ENCODE measurements at places on chromosomes 5 and 9.

GRCh38 chr5:177425801-177426565, 493 bp upstream of the GRK6 start:
- peak; percentile 100 for DNase-seq

DNA sequence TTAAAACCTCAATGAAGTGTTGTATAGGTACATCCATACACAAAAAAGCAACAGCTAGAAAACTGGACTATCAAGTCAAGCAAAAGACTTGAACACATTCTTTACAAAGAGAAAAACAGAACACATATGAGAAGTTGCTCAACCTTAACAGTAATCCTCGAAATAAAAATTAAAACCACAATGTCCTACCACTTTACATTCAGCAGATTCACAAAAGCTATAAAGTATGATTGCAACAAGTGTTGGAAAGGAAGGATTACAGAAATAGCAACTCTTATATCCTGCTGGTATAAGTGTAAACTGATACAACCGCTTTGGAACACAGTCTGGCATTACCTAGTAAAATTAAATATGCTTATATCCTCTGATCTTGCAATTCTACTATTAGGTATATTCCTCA, 28.5 kb upstream of the GOLGA1 start:
- no peak for DNase-seq

- peak; percentile 34 for DNase-seq
Observed at GRCh38 chr9:72554221-72554641, 32.8 kb downstream of the TMC1 start.

GRCh38 chr9:75499812-75500211, 390.7 kb upstream of the PCSK5 start:
- DNase-seq, result no peak

DNA sequence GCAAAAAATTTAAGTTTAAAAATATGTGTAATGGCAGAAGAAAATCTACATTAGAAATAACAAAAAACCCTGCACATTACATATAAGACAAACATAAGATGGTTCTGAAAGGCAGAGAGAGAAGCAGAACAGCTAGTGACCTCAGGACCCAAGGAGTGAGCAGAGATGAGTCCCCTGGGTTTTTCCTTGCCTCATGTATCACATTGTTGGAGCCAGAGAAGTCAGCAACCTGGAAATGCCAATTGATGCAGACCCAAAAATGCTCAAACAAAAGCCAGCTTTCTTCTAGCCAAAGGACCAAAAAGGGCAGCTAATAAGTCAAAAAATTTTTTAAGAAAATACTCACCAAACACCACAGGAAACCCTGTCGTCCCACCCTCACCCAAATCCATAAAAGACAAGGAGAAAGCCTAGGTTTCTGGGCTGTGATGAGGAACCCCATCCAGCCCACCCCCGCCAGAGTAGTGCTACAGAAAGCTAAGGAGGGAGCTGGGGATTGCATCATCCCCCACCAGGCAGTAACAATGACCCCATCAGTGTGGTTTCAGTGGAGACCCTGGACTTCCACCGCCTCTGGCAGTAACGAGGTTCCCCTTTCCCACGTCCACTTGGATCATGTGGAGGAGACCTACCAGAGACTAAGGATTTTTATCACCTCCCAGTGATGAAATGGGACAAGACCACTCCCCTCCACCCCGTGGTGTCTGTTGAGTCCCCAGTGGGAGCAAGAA, 17.6 kb downstream of the DENND1A start:
- no peak for DNase-seq

DNA sequence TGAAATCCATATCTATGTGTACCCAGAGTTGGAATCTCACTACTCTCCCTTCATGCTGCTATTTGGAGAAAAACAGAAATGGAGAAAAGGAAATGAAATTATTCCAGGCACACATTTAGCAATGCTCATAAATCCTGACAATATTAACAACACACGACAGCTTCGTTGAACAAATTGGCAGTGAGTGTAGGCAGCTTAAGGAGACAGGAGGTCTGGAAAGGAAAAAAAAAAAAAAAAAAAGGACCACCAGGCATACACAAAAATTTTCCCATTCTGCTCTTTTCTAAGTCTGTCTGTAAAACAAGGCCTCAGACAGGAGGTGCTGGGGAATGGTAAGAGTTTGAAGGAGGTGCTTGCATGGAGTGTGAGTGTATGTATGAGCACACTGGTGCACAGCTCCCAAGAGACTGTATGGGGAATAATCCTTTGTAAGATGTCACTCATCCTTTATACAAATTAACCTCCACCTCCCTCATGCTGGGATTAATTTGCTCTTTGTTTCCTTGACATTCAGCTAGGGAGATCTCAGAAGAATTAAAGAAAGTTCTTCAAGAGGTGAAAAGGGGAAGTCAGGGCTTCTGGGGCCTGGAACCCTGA, 78.9 kb downstream of the ASTN2 start:
- no peak for DNase-seq

- no peak for DNase-seq
Observed at GRCh38 chr5:13708432-13708831, 236.1 kb downstream of the DNAH5 start.

DNA sequence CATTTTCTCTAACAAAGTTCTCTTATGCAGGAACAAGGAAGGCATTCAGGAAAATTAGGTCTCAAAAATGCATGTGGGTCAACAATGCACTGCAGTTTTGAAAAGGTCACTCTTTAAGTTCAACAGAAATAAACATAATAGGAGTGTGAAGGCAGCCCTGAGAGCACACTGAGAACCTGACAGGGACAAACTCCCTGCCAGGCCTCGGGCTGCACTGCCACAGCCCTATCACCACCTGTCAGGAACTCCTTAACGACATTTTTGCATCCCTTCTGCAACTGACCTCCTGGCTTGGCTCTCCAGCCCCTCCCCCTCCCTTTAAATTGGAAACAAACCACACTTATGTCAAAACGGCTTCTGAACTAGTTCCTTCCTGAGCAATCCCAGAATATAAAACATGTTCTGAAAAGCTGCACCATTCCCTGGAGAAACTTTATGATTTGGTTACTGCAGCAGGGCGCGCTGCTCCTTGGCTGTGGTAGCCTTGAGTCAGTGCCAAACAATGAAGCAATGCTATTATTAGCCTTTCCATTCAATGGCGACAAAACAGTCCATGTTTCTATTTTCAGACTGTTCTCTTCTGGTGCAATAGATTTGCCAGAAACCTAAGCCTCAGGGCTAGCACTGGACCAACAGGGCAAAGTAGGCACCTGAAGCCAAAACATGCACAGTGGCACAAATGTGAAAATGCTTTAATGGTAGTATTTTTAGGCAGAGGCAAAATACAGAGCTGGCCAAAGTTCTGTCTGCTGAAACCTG, 160.1 kb upstream of the ZNF608 start:
- peak; percentile 89 for DNase-seq

DNA sequence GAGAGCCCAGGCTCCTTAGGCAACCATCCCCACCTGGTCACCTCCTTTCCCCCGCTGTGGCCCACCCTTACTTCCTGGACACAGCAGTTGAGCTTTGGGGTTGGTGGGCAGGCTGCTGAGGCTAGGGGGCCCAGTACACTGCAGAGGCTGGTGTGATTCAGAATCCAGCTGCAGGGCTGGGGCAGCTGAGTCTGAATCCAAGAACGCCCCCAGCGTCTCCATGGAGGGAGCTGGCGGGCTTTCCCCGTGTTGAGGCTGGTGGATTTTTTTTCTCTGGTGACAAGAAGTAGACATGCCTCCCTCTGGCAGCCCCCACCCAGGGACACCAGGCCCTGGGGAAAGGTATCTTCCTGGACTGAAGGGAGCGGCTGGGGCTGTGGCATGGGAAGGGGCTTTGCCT, 104.8 kb downstream of the RXRA start:
- DNase-seq, result no peak

DNA sequence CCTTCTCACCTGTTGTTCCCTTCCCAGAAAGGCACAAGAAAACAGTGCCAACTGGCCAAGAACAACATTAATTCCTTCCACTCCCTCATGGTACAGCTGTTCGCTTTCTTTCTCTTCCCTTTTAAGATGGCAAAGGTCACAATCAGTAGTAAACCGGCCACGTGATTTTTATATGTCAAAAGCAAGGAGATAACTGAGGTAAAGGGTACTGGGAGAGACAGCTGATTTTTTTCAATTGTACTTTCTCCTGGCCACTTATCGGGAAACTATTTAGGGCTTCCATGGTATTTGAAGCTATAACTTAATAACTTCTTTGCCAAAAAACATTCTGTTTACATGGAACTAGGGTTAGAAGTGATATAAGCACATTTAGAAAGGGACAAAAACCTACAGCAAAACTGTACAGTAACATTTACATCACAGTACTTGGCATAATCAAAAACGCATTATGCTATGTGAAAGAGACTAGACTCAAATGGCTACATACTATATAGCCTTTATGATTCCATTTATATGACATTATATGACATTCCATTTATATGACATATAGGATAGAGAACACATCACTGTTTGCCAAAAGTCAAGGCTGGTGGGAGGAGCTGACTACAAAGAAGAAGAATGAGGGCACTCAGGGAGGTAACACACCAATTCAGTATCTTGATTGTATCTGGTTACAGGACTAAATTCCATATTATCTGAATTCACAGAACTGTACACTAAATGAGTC, 24.8 kb downstream of the PLPP1 start:
- no peak for DNase-seq

DNA sequence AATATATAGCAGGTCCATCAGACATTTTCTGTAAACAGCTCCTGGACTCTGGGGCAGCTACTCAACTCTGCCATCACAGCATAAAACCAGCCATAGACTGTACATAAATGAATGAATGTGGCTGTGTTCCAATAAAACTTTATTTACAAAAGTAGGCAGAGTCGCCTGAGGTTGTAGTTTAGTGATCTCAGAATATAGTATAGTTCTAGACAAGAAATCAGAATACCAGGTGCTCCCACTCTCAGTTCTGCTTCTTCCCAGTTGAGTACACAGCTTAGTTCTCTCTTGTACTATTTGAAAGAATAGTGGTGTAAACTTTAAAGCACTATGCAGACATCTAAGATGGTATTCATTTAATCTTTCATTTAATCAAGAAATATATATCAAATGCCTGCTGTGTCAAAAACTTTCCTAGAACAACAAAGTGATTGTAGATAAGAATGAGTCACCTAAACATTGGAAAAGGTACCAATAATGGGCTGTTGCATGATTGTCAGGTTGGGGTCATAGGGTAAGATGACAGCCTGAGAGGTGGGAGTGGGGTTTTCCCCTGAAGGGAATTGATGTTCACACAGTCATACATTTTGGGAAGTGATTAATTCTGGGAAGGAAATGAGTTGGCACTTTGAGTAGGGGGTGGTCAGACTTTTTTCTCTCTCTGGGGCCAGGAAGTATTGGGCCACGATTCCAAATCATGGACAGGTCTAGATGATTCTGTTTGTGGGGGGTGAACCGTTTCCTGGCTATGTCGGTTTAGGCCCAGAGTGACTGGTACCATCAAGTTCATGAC, 37.0 kb downstream of the TNFSF8 start:
- DNase-seq, result no peak

GRCh38 chr5:150621301-150621700, 19.2 kb upstream of the SYNPO start:
- DNase-seq, result no peak

DNA sequence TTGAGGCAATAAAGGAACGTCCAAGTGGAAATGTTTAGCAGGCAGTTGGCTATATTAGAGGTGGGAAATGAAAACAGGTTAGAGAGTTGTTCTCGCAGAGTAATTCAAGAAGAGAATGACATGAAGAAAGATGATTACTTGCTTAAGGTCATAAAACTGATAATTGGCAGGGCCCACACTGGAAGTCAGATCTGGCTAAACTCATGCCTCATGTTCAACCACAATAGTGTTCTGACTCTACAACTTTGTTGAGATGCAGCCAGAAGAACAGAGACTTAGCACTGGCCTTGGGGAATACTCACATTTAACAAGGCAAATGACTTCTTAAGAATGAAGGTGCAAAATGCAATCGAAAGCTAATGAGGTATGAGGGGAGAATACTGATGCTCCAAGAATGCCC, 27.2 kb upstream of the TNFSF8 start:
- DNase-seq, result no peak

DNA sequence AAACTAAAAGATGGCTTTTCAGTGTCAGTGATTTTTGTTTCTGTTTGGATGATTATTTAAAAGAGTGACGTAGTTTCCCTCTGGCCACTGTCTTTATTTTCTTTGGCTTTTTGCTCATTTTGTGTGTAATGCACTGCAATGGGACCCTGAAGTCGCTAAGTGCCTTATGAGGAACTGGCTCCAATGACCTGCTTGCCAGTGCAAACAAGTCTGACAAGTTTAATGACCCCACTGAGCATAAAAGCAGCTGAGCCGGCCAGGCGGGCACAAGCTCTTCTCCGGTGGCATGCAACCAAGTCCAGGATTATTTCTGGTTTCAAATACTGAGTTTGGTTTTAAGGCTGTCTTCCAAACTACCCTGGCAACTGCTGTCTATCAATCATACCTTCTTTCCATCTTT, 15.6 kb upstream of the GNA14 start:
- no peak for DNase-seq

GRCh38 chr9:36046923-36047322, 10.2 kb downstream of the RECK start:
- DNase-seq, result no peak

GRCh38 chr9:120777229-120777628, 16.0 kb downstream of the FBXW2 start:
- DNase-seq, result no peak

GRCh38 chr9:83013867-83014605, 48.9 kb downstream of the RASEF start:
- DNase-seq, result no peak

GRCh38 chr5:19047277-19047676, 940.7 kb downstream of the CDH18 start:
- DNase-seq, result no peak

- DNase-seq, result no peak
Observed at GRCh38 chr5:113683211-113683610, 169.7 kb downstream of the YTHDC2 start.

DNA sequence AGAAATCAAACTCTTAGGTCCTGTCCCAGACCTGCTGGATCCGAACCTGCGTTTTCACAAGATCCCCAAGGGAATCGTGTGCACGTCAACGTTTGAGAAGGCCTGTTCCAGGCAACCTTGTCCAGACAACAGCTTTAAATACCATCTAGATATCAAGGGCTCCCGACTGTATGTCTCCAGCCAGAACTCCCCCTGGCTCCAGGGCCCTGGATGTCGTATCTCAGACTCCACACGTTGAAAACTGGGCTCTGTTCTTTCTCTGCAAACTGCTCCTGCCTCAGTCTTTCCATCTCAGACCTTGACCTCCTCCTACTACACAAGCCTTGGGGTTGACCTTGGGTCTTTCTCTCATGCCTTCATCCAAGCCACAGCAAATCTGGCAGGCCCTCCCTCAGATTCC, 5.8 kb upstream of the ENG start:
- no peak for DNase-seq

Measured in muscle of arm (tissue), 14 donors.